ENCODE measurements at places on chromosomes 5 and 9.

- DNase-seq: no peak
Measured at GRCh38 chr5:103117471-103117991, 2.4 kb downstream of the GIN1 start.

- DNase-seq: no peak
Measured at GRCh38 chr5:149149942-149150341, 8.6 kb downstream of the ABLIM3 start.

DNA sequence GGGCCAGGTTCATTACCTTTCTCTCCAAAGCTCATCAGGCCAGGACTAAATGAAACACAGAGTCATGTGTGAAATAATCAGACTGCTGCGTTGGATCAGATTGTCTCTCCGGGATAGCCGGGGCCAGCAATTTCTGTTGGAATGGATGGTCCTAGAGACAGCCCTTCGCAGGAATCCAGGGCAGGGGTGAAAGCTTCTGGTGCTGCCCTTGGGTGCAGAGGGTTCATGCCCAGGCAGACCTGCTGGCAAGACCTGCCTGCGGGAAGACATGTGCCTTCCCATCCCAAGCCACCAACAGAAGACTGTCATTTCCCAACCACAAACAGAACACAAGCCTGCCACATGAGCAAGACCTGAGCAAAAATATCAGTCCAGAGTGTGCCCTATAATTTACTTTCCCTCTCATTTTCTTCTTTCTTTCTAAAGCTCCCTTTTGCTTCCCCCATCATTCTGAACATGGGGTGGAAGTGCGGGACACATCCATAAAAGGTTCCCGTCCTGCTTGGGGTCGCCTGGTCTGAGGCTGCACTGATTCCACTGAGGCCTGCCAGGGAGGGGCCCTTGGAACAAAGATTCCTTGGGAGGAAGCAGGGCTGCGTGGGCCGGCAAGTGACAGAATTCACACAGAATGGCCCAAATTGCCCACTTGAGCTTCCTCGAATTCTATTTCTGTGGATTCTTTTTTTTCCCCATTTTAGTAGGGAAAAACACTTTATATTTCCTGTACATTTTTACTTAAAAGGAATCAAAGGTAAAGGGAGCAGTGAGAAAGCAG is 57.3 kb downstream of the UBE2QL1 start:
- DNase-seq: no peak

DNA sequence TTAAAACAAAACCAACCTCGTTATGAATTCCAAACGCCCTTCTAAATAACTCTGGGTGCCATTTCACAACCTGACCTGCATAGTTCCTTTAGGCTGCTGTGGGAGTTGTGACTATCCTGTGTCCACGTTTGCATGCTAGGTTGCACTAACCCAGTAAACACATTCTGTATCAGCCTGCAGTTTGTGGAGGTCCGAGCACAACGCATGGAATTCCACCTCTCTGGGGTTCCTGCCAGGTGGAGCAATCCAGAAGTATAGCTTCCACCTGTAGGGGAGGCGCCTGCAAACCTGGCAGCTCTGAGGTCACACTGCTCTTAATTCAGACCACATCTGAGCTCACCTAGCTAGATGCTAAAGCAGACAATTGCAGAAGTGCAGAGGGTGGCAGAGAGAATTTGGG is 57.2 kb downstream of the MARCHF3 start:
- no peak for DNase-seq

- DNase-seq: no peak
Measured at GRCh38 chr9:105830461-105830860, 136.1 kb downstream of the TMEM38B start.

- DNase-seq: no peak
Measured at GRCh38 chr5:42035526-42035925, 110.4 kb downstream of the FBXO4 start.

- peak; percentile 17 for DNase-seq
Measured at GRCh38 chr5:86679529-86679928, 61.8 kb downstream of the COX7C start.

DNA sequence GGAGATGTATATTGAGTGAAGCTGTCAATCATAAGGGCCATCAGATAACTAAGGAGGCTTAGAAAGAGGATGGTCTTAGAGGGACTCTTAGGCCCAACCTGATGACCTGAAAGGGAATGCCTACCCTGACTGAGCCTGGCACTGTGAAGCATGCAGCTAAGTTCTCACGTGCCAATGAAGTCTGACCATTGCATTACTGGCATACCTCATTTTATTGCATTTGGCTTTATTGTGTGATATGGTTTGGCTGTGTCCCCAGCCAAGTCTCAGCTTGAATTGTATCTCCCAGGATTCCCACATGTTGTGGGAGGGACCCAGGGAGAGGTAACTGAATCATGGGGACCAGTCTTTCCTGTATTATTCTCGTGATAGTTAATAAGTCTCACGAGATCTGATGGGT is 421.6 kb upstream of the SGCD start:
- no peak for DNase-seq

GRCh38 chr5:142032747-142033631 is 20.2 kb upstream of the GNPDA1 start:
- DNase-seq: no peak

DNA sequence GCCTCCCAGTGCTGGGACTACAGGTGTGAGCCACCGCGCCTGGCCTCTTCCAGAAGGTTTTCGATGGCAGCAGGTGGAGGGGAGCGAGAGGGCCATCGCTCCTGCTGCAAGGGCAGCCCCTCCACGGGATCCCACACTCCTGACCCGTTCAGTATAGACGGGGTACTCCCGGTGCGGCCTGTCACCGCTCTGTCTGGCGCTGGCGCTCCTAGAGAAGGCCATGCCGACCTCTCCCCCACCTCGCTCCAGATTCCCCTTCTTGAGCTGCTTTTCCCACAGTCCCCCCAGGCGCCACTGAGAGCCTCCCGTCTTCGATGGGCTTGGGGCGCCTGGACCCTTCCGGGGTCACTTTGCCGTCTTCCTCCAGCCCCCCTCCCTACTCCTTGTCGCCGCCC is 4.3 kb upstream of the SQSTM1 start:
- DNase-seq: no peak

DNA sequence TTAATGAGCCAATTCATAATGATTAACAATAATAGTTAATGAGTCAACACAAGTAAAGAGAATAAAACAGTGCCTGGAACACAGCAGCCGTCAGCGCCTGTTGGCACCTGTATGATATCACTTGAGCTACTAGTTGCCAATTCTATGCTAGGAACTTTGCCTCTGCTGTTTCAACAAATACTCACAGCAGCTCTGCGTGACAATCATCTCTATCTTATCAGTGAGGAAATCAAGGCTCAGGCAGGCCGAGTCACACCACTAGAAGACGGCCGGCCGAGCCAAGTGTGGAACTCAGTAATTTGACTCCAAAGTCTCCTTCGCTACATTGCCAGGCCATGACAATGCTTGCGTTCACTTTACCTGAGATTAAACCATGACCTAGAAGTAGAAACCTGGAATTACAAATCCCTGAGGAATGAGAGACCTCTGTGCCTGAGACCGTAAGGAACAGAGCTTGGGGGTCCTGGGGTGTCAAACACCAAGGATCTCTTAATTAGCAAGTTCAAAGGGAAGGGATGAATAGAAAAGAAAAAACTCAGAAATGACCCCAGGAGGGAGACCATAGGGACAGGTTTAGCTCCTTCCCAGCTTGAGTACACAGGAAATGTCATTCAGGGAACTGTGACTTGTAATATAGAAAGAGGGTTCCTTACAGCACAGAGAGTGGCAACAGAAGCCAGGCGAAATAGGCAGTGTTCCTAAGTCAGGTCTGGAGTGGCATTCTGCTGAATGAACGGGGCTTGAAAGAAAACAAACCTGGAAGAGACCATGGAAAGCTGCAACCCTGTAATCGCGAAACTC is 109.1 kb downstream of the SUSD1 start:
- no peak for DNase-seq

GRCh38 chr5:127685662-127686061 is 17.5 kb upstream of the CCDC192 start:
- DNase-seq: no peak

DNA sequence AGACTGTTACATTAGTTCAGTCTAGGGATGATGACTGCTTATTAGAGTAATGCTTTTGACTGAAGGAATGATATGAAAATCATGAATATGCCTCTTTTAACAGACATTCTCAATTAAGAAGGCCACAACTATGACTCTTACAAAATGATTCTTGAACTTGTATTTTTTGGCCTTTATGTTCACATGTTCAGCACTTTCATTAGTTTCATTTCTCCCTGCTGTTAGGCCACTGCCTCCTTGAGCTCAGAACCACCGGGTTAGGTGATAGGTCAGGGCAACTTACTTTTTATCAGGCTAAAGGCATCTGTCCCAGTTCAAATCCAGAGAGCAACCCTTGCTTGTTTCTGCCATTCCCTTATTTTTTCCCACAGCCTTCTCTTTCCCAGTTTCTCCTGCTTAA is 235.2 kb upstream of the ELL2 start:
- peak; percentile 38 for DNase-seq

DNA sequence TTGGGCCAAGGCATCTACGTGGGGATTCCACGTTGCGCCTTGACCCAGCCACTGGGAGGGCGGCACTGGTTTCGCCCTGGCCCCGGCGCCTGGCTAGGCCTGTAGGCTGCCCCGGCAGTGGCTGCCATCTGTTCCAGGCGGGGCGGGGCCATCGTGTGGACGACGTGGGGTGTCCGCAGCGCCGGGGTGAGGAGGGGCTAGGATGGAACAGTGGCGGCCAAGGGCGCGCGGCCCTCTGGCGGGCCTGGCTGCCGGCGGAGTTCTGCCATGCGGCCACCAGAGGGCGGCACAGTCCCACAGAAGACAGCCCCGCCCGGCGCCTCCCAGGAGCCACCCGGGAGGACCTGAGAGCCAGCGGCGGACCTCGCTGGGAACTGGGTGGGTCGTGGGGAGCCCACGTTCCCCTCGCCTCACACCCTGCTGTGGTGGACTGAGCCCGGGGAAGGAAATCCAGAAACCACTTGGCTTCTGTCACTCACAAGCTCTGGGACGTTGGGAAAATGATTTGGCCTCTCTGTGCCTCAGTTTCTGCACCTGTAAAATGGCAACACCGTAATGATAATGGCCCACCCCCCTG is 22.6 kb upstream of the RAPGEF1 start:
- DNase-seq: peak; percentile 22

- no peak for DNase-seq
Measured at GRCh38 chr9:97721396-97721795, 24.3 kb upstream of the XPA start.

DNA sequence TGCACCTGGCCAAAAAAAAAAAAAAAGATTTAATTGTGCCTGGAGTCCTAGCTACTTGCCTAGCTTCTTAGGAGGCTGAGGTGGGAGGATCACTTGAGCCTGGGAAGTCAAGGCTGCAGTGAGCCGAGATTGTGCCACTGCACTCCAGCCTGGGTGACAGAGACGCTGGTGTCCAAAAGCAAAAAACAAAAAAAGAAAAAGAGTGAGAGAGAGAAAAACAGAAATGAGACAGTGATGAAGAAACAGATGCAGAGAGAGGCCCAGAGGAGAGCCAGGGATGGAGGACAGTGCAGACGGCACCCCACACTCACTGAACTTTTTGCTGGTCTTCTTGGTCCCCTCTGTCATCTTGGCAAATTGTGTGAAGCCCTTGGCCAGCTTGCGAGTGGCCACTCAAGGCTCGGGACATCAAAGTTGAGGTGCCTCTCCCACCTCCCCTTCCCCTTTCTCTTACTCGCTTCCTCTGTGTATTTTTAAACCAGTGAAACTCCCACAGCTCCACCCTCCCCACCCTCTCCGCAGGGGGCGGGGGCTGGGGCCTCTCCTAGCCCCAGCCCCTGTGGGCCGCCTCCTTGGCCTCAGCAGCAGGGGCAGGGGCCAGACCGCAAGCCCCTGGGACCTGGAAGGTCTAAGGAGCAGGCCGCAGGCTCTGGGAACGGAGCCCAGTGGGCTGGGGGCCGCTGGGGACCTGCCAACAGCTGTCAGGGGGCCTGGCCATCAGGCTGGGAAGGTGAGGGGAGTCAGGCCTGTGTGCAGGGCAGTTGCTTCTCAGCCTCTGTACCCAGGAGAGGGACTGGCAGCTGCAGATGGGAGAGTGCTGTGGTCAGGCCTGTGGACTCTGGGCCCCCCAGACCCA is at the start of gene SH2D3C:
SH2D3C (minus strand) TSS at position 387 of the 856 bp plus-strand sequence; CDS start at position 348, 39 bp downstream.
- peak; percentile 78 for DNase-seq

Data from MV-4-11 (cell line).